Naive thymus-derived CD8-positive, alpha-beta T cell (primary cell): ENCODE measurements at places on chromosomes 4 and X.

DNA sequence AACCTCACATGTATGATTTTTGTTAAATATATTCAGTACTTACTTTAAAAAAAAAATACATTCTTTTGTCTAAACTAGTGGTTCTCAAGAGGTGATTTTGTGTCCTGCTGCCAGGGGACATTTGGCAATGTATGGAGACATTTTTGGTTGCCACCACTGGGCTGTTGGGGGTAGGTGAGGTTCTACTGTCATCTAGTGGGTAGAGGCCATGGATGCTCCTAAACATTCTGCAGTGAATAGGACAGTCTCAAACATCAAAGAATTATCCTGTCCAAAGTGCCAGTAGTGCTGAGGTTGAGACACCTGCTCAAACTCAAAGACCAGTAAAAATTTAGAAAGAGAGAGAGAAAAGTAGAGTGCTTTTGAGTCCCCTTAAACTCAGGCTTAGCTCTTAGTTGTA lies 32.9 kb upstream of the PGM2 start:
- H3K36me3 ChIP-seq, result peaks cover 9% of the 10 kb centered on the region
- no peaks in the 10 kb centered on the region for H3K27me3 ChIP-seq
- H3K4me3 ChIP-seq, result no peak overlapping the region

DNA sequence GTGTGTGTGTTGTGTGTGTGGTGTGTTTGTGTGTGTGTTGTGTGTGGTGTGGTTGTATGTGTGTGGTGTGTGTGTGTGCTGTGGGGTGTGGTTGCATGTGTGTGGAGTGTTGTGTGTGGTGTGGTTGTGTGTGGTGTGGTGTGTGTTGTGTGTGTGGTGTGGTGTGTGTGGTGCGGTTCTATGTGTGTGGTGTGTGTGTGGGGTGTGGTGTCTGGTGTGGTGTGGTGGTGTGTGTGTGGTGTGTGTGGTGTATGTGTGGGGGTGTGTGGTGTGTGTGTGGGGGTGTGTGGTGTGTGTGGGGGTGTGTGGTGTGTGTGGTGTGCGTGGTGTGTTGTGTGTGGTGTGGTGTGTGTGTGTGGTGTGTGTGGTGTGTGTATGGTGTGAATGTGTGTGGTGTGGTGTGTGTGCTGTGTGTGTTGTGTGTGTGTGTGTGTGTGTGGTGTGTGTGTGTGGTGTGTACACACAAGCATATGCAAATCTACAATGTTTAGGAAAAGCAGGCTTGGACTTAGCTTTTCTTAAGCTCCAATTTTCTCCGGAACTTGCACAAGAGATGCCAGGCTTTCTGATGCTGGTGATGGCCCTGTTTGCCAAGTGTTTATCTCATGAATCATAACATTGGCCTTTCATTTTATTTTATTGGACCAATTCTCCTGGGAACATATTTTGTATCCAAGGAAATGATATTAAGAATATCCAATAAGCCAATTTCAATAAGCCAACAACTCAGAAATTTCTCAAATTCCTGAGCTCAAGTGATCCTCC lies 148.7 kb downstream of the SPATA18 start:
- no peak overlapping the region for H3K4me3 ChIP-seq
- H3K27me3 ChIP-seq, result no peaks in the 10 kb centered on the region
- no peaks in the 10 kb centered on the region for H3K36me3 ChIP-seq
- H3K27ac ChIP-seq, result no peak overlapping the region
- no peak for DNase-seq

- no peak overlapping the region for H3K27ac ChIP-seq
- H3K4me3 ChIP-seq, result no peak overlapping the region
- H3K36me3 ChIP-seq, result peaks cover 2% of the 10 kb centered on the region
- DNase-seq, result no peak
These were observed 24.2 kb downstream of the FGFBP1 start for GRCh38 chr4:15914291-15914690.

DNA sequence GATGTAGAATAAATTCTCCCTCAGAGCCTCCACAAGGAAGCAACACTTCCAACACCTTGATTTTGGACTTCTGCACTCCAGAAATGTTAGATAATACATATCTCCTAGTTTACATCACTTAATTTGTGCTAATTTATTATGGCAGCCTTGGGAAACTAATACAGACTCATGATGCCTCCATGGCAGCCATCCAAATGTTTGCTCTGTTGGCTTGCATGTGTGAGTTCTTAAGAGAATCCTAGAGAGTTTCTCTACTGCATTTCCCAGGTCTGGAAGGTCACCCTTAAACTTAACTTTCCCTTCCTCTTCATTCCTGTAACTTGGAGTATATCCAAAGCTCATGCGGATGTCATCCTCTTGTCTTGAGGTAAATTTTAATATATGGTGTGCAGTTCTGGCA lies 956.1 kb downstream of the ADGRL3 start:
- H3K36me3 ChIP-seq, result no peaks in the 10 kb centered on the region
- H3K27ac ChIP-seq, result no peak overlapping the region
- no peak for DNase-seq
- H3K4me1 ChIP-seq, result no peaks in the 10 kb centered on the region
- no peaks in the 10 kb centered on the region for H3K27me3 ChIP-seq

DNA sequence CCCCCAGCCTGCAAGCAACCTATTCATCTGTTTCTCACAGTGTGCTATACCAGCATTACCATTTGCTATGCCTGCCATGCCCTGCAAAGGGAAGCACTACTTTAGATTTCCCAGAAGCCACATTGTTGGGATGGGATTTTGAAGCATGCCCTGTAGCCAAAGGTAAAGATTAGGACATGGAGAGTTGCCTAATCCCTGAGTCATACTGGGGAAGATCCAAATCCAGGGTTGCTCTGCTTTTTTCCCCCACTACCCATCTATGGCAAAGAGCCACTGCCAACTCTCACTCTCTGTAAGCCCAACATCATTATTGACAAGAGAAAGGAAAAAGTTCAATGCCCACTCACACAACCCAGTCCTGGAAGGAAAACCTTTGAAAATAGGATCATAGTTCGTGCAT lies 36.7 kb upstream of the TMEM164 start:
- no peak for DNase-seq
- no peaks in the 10 kb centered on the region for H3K4me1 ChIP-seq
- no peaks in the 10 kb centered on the region for H3K27me3 ChIP-seq
- no peaks in the 10 kb centered on the region for H3K36me3 ChIP-seq
- H3K27ac ChIP-seq, result no peak overlapping the region
- H3K4me3 ChIP-seq, result no peak overlapping the region

DNA sequence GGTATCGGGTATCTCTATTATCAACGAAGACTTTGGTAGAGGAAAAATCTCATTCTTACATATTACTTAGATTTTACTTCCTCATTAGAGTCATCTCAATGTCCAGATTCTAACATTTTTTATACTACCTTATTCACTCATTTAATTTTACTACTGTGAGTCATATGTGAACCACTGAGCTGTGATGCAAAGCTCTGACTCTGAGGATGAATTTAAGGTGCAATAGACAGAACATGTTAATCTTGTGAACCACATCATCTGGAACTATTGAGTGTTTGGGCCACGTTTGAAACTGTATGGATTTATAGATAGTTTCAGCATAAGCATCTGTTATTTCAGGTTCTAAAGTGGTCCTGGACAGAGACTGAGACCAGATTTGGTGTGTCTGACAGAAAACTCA lies 78.4 kb downstream of the PWWP3B start:
- H3K4me1 ChIP-seq, result no peaks in the 10 kb centered on the region

GRCh38 chrX:15714529-15714928 lies 23.5 kb upstream of the CA5B start:
- no peak overlapping the region for H3K4me3 ChIP-seq
- DNase-seq, result no peak
- H3K36me3 ChIP-seq, result no peaks in the 10 kb centered on the region
- H3K27me3 ChIP-seq, result no peaks in the 10 kb centered on the region
- H3K27ac ChIP-seq, result no peak overlapping the region

DNA sequence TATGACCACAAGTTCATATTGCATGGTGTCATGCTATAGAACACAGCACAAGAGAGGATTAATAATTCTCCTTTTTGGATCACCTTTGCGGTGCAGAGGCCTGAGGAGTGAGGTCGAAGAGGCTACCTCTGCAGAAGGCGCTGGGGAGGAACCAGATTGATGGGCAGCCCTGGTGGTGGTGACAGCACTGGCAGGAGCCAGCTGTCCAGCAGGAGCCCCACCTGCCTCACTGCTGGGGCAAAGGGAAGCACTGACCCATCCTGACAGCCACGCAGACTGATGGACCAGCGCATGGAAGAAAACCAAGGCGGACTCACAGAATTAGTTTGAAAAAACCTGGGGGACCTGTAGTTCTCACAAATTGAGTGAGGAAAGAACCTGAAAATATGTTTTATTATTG lies 50.9 kb downstream of the COX18 start:
- H3K36me3 ChIP-seq, result no peaks in the 10 kb centered on the region
- no peaks in the 10 kb centered on the region for H3K4me1 ChIP-seq
- DNase-seq, result no peak
- H3K4me3 ChIP-seq, result no peak overlapping the region

DNA sequence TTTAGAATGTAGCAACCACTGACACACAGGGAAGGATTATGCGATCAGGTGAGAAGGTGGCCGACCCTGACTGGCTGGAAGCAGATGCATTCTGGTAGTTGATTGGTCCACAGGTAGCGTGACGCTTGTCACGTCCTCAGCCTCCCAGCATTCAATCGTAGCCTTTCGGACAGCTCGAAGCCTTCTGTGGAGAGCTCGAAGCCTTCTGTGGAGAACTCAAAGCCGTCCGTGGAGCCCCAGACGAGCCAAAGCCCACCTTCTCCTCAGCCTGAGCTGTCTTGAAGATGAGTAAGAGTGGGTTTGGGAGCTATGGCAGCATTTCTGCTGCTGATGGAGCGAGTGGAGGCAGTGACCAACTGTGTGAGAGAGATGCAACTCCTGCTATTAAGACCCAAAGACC lies 319 bp downstream of the RPA4 start:
- H3K4me3 ChIP-seq, result no peak overlapping the region
- no peak for DNase-seq

DNA sequence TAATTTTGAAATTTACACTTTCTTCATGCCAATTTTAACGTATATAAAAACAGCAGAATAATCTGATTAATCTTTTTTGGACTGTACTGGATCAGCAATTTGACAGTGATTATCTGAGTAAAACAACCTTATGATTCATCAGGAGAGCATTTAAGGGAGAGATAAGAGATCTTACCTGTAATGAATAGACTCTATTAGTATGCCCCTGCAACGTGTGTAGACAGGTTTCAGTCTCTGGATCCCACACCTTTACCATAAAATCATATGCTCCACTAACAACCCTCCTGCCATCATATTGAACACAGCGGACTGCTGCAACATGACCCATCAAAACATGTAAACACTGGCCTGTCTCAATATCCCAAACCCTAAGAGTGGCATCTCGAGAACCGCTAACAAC lies 210.1 kb downstream of the FBXW7 start:
- no peaks in the 10 kb centered on the region for H3K27me3 ChIP-seq
- DNase-seq, result no peak
- H3K4me1 ChIP-seq, result peaks cover 11% of the 10 kb centered on the region
- peaks cover 10% of the 10 kb centered on the region for H3K36me3 ChIP-seq
- no peak overlapping the region for H3K4me3 ChIP-seq
- H3K27ac ChIP-seq, result no peak overlapping the region

DNA sequence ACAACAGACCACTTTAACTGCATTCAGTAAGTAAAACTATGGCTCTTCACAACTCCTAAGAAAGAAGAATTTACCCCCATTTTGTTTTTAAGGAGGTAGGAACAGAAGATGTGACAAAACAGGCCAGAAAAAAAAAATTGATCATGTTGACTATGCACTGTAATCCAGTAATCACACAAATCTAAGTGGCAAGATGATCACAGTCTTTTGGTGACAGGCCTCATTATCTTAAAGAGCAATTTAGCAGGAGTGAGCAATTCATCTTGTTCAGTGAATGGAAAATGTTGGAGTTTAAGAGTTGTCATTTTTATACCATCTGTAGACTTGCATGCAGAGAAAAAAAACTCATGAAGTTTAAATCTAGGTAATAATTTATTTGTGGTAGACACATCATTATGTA lies 115.1 kb downstream of the SLC39A8 start:
- no peak for DNase-seq
- no peaks in the 10 kb centered on the region for H3K4me1 ChIP-seq
- no peak overlapping the region for H3K4me3 ChIP-seq
- no peak overlapping the region for H3K27ac ChIP-seq
- no peaks in the 10 kb centered on the region for H3K27me3 ChIP-seq
- no peaks in the 10 kb centered on the region for H3K36me3 ChIP-seq

DNA sequence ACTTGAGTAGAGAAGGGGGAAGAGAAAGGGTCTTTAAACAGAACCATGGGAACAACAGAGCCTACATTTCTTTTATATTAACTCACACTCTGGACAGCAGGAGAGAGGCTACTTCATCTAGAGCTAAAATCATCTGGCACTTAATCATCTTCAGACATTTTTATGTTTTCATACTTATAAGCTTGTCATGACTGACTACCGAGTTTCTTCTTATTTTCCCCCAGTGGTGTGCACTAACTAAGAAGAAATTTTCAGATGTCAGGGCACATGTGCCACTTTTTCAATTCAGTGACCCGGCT lies 11.8 kb upstream of the RTL5 start:
- H3K4me3 ChIP-seq, result no peak overlapping the region
- DNase-seq, result no peak
- H3K27ac ChIP-seq, result no peak overlapping the region
- H3K36me3 ChIP-seq, result no peaks in the 10 kb centered on the region

DNA sequence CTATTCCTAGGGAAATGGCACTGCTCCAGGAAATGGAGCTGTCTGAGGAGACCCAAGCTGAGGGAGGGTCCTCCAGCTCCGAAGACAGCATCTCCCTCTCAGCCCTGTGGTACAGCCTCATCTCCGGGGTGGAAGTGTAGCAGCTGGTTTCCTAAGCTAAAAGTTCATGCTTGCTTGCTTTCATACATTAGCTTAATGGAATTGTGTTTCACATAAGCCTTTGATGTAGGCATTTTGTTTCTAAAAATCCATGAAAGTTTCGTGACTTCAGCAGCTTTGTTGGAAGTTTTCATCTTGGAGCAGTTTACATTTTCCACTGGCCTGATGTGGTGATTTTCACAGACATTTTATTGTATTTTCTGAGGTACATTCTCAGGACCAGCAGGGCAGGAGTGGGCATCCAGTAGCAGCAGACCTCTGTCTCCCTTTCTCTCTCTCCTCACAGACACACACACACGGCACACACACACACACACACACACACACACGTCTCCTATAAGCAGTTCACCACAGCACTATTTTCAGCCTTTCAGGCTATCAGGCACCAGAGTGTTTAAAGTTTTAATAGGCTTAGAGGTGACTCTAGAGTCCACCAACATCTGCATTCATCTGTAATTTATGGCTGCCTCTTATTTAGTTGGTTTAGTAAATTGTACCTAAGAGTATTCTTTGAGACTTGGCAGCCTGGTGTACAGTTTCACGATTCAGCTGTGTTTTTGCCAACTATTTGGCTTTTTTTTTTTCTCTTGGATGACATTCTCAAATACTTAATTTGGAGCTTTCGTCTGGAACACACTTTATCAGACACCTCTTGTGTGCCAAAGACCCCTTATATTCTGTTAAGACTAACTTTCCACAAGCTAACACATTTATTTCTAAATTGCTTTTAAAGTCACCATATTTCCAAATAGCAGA lies 225.8 kb upstream of the SFRP2 start:
- no peaks in the 10 kb centered on the region for H3K4me1 ChIP-seq
- no peak overlapping the region for H3K4me3 ChIP-seq
- no peaks in the 10 kb centered on the region for H3K36me3 ChIP-seq

GRCh38 chr4:103054030-103054429 lies 22.5 kb downstream of the SLC9B2 start:
- DNase-seq, result no peak
- no peaks in the 10 kb centered on the region for H3K27me3 ChIP-seq
- H3K4me3 ChIP-seq, result no peak overlapping the region
- H3K4me1 ChIP-seq, result no peaks in the 10 kb centered on the region
